Right renal cortex interstitium (tissue), 3 donors: ENCODE measurements at places on chromosomes 7 and 10. TPM values are rescaled to one million over a fixed set of nuclear protein-coding genes. Genes with fewer than 3 reads are reported as not detected.

TMEM225B gene
- polyA plus RNA-seq: 2.7 TPM

GRCh38 chr10:66827353-66827752, 98.5 kb upstream of the LRRTM3 start:
- no peak for DNase-seq

- no peak for DNase-seq
Observed at GRCh38 chr10:120392671-120393079, 64.4 kb upstream of the PLPP4 start.

DNA sequence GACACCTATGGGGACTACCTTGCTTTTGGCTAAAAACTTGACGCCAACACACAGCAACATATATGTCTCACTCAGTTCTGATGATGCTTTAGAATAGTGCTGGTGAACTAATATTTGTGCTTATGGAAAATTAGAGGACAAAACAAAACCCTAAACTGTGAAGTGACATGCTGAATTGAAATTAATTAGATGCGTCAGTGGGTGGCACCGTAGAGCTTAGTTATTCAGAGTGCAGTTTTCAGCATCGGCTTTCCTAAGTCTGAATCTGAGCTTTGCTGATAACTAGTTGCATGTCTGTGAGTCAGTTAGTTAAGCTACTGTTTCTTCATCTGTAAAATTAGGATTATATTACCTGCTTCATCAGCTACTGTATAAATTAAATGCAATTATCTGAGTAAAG, 245.0 kb upstream of the SORCS1 start:
- DNase-seq: no peak

- no peak for DNase-seq
Observed at GRCh38 chr10:132628966-132629900, 91.6 kb downstream of the INPP5A start.

- no peak for DNase-seq
Observed at GRCh38 chr7:139084709-139085108, 24.8 kb downstream of the ZC3HAV1 start.

GRCh38 chr10:123446449-123447156, 219.6 kb upstream of the GPR26 start:
- no peak for DNase-seq

MEOX2 gene
- polyA plus RNA-seq: 3.1 TPM

- DNase-seq: no peak
Observed at GRCh38 chr10:154348-154747, 19.1 kb downstream of the ZMYND11 start.

DNA sequence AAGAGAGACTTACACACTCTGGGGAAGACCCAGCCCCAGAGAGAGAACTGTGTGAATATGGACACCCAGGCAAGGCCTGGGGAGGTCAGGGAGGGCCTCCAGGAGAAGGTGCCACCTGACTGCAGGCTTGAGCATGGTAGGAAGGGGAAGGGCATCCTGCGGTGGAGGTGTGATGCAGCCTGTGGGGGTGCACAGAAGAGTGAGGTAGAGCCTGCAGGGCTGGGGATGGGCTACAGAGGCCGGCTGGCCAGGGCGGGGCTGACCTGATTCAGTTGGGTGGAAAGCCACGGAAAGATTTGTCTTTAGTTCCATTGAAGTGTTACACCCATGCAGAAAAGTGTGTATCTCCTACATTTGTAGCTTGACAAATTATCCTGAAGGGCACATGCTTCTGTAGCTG, 47.6 kb downstream of the ZMIZ1 start:
- no peak for DNase-seq

- no peak for DNase-seq
Observed at GRCh38 chr7:138752518-138753149, 45.2 kb upstream of the TMEM213 start.

DNA sequence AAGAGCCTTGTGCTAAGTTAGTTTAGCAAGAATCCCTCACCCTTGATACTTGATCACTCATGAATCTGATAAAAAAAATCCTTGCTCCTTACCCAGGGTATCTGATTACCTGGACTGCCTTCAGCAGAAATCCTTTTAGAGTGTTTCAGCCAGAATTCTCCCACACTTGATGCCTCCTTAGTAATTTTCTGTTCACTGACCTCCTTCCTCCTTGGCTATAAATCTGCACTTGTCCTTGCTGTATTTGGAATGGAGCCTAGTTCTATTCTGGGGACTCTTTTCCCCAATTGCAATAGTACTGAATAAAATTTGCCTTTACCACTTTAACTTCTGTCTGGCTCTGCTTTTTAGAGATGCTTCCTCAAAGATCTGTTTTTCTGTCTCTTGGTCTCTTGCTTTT, 84.9 kb downstream of the RPS24 start:
- no peak for DNase-seq

- no peak for DNase-seq
Observed at GRCh38 chr10:88819290-88819689, 16.8 kb downstream of the LIPM start.

CRCP gene
- 24.5 TPM for polyA plus RNA-seq

- DNase-seq: no peak
Observed at GRCh38 chr10:133237588-133238465, at the start of gene VENTX. VENTX (plus strand) TSS chr10:133237855; CDS start chr10:133237915, 60 bp downstream.
